ENCODE measurements at places on chromosomes 5 and 9.

DNA sequence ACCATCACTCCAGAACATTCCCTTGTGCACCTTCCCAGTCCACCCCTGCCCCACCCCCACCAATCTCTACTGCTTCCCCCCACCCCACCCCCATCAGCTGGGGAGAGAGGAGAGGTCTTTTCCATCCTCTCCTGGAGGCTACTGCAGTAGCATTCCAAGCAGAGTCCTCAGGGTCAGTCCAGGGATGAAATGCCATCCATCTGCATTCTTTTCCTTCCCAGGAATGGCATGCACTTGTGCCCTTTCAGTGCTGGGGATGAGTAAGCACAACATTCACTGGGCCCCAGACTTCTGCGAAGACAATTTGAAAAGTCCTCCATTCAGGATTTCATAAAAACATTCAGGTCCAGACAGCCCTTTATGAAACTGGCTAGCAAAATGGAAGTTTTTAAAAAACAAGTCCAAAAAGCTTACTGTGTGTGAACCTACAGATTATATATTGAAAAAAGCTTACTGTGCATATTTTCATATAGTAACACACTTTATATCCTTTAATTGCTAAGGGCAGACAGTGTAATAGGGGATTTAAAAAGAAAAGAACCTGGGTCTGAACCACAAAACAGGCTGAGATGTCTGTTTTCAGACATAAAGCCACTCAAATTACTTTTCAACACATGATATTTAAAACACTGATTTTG is 50.0 kb upstream of the GOLPH3 start:
- DNase-seq, result peak; percentile 75

GRCh38 chr9:14993061-14993800 is 83.0 kb upstream of the FREM1 start:
- peak; percentile 54 for DNase-seq

DNA sequence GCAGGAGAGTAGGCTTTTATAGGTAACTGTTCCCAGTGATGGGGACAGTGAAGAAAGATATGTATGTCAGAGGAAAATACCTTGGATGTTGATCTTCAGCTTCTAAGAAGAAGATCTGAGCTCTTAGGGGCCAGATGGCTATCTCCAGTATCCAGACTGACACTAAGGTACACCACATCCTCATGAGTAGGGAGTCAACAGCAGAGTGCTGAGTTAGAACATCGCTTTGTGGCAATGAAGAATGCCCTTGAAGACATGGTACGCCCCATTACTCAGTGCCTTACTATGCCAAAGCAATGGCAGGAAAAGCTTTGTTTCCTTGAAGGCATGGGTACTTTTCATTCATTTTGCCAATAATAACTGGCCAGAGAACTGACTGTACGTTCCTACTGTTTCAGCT is 263.7 kb downstream of the CEMIP2 start:
- no peak for DNase-seq

GRCh38 chr9:76812591-76812990 is 48.4 kb downstream of the PCA3 start:
- no peak for DNase-seq

- DNase-seq, result no peak
Observed at GRCh38 chr5:79035237-79035636, 34.2 kb downstream of the DMGDH start.

DNA sequence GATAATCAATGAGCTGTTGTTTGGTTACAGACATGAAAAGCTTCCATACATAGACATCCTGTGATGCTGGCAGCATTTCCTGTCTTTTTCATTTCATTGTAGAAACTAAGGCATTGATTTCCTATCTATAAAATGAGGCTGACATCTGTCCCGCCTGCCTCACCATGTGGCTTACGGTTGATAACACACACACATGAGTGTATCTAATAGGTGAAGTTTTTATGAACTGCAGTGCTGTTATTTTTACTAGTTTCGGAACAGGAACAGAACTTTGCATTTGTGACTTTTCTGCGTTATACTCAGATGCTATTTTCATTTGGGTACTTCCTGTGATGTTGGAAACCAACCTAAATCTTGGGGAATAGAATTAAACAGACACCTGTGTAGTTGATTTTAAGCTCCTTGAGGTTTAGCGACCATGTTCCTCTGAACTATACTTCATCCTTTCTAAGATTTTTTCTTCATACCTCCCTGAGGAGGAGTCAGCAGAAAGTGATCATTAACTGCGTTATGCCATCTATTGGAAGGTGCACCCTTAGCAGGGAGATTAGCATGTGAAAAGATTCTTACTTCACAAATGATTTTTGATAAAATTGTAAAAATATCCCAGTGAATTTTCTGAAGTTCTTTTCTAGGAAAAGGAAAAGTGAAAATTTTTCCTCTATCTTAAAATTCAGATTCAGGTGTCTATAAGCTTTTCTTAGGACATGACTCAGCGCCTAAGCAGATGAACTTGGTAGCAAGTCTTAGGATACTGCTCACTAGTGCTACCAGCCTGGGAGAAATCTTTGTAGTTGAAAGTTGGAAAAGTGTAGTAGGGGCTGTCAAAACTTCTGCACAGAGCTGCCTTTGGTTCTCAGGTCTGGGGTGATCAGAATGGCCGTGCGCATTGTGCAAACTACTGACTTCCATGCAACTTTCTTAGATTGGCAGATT is 134.5 kb downstream of the TRIO start:
- DNase-seq, result no peak

GRCh38 chr5:150304481-150305081 is 1.9 kb upstream of the ARSI start:
- DNase-seq, result no peak

GRCh38 chr5:98513380-98513779 is 260.1 kb upstream of the RGMB start:
- DNase-seq, result no peak

DNA sequence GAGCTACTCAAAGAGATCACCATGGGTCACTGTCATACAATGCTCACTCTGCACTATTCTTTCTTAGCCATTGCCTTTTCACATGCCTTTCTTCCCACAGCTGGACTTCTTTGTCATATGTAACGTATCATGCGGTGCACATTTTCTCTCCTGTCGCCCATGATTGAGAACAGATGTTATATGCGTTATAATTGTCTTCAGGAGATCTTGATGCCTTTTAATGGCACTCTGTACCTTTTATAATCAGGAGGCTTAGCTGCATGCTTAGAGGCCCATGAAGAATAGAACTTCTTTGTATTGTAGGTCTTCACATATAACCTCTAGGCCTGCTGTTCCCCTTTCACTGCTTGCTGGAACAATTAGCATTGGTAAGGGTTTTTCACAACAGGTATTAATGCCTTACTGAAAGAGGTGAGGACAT is 436.1 kb downstream of the CDH10 start:
- DNase-seq, result no peak

GRCh38 chr9:134800791-134801339 is 79.7 kb upstream of the FCN2 start:
- no peak for DNase-seq

- DNase-seq, result no peak
Observed at GRCh38 chr5:35240892-35241291, 10.6 kb upstream of the PRLR start.

DNA sequence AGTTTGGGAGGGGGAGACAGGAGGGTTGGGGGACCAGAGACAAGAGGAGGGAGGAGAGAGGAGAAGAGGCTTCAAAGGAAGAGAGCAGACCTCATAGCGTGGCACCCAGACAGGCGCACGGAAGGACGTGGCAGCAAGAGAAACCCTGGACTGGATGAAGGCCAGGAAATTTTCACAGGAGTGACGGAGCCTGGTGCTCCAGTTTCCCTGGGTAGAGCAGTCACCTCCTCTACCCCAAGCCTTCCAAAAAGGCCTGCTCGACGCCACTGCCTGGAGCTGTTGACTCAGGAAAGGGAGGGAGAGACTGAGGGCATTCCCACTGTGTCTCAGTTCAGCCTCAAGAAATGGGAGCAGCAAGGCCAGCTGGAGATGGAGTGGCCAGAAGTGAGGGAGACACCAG is 19.3 kb downstream of the AK8 start:
- DNase-seq, result no peak

DNA sequence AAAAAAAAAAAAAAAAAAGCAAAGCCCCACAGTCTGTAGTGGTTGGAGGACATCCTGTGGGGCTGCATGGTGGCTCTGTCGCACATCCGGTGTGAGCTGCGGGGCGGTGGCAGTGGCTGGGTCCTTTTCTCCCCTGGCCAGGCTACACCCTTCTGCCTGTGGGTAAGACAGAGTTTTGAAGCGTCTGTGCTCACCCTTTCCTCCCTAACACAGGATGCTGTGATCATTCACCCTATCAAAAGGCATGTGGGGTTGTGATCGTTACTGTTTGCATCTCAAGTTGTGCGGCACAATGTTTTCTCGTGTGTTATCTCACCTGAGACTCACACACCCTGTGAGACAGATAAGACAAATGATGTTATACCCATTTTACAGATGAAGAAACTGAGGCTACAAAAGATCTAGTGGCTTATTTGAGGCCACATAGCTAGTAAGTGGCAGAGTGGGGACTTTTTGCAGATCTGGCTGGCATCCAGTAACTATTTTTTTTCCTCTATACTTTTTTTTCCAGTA is 17.5 kb downstream of the IRF1 start:
- DNase-seq, result no peak

DNA sequence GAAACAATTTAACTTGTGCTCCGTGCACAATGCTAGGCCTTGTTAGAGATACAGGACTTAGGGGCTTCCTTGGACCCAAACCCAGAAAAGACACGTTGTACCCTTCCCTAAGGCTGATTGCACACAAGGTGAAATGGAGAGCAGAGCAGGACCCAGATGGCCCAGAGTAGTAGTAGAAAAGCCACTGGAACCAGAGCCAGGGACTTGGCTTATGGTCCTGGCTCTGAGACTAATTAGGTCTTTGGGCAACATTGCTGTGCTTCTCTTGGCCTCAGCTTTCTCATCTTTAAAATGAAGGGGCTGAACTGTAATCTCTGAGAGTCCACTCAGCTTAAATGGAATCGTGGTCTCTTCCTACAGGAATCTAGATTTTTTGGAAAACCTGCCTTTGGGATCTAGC is 42.3 kb downstream of the EBF1 start:
- DNase-seq, result no peak
